ENCODE measurements at places on chromosomes 7 and 10. TPM values are rescaled to one million over a fixed set of nuclear protein-coding genes. Genes with fewer than 3 reads are reported as not detected.

GRCh38 chr10:75159519-75159918, 48.1 kb downstream of the SAMD8 start:
- no peak for DNase-seq

GRCh38 chr10:69901628-69902505, 100.2 kb downstream of the COL13A1 start:
- DNase-seq, result no peak

GRCh38 chr7:70787771-70788170, 344.2 kb upstream of the GALNT17 start:
- no peak for DNase-seq

DNA sequence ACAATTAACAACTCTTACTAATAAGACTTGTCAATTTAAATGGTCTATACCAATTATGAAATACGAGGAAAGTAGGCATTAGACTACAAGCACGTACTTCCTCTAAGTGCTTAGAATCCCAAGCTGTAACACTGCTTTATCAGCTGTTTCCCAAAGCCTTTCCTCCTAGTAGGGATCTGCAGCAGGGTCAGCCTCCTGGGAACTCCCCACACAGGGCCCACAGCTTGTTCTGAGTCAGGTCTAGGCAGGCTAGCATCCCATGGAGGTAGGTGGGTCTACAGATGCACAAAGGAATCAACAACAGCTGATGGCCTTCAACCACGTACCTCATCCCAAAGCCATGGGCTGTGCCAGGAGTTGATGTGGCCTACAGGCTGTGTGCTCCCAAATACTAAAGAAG, 14.7 kb downstream of the MMS19 start:
- no peak for DNase-seq

ELMO1 gene
- total RNA-seq, result 73.4 TPM

DNA sequence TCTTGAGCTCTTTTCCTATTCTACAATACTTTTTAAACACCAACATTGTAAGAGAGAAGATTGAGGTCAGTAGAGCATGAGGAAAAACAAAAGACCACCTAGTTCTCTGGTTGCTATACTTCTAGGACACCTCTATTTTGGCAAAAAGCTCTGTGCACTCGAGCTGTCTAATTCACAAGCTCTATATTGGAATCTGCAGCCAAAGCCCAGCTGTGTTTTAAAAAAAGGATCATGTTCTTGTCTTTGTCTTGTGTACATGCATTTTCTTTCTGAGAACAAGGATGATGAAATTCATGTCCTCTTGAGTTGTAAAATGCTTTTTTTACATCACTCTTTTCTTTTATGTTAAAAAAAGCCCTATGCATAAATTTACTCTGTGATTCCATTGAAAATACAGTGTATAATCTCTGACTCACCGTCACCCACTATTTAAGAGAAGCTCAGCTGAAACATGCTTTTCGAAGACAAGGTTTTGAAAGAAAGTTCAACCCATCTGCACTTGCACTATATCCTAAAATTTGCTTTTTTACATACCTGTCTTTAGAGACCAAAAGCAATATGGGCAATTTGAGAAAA, 215.5 kb upstream of the VSTM2A start:
- DNase-seq, result no peak

CREM gene
- 86.5 TPM for total RNA-seq
